ENCODE measurements at places on chromosomes 4 and X. TPM values are rescaled to one million over a fixed set of nuclear protein-coding genes. Genes with fewer than 3 reads are reported as not detected.
A peak's percentile ranks its signal among the peaks of the same experiment; 100 is the strongest.

BRCC3 gene
- total RNA-seq: 23.1 TPM

RPS6KA6 gene
- total RNA-seq: 0.96 TPM

ZXDA gene
- 1.3 TPM for total RNA-seq

HHIP gene
- not detected for total RNA-seq

DSPP gene
- total RNA-seq: not detected

CETN2 gene
- total RNA-seq: 32.4 TPM

DNA sequence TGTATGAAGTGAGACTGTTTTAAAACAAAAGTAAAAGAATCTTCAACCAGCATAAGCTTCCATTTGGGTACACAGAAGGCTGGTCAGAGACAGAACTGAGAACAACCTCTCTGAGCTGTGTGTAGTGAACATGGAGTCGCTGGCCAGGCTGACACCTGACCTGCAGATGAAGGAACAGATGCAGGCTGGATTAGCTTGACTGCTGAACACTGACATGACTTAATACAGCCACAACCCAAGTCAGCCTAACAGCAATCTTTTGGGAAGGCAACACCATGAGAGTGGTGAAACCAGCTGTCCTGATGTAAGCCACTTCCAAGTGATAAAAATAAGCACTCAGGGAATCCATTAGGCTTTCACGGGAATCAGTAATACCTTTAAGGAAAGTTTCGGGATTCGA lies 10.1 kb downstream of the SCARB2 start:
- ATAC-seq: no peak

- ATAC-seq: peak; percentile 95
Observed at GRCh38 chr4:56410247-56411062, 23.2 kb upstream of the AASDH start.

DNA sequence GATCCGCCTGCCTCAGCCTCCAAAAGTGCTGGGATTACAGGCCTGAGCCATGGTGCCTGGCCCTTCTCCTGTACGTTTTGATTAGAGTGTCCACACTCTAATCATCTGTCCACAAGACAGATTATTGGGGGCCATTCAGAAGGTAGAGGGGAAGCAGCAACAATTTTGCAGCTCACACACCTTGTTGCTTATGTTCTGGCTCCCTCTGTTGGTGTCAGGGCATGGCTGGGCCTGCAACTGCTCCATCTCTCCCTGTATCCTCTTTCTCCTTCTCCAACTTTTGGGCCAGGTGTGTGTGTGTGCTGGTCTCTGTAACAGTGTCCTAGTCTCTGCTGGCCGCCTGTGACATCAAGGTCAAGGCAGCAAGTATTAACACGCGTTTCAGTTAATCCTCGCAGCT lies 125.5 kb upstream of the MBNL3 start:
- no peak for ATAC-seq

DNA sequence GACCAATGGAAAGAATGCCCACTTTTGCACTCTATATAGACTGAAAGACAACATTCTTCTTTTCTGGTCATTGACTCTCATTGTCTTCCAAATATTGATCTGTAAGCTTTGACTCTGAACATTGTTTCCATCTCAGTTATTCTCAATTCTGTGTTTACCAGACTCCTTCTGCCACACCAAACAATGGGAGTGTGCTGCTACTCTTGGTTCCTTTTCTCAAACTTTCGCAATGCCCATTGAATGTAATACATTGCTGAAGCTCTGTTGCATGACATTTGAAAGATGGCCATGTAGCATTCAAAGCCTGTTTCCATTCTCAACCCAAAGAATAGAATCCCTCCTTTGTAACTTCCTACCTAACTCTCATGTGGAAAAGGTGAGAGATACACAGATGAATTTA lies 136.2 kb downstream of the BTC start:
- ATAC-seq: no peak

- ATAC-seq: peak; percentile 60
Observed at GRCh38 chr4:14752341-14753046, 249.8 kb upstream of the CPEB2 start.

GRCh38 chr4:17010426-17011087 lies 112.1 kb upstream of the LDB2 start:
- no peak for ATAC-seq

DNA sequence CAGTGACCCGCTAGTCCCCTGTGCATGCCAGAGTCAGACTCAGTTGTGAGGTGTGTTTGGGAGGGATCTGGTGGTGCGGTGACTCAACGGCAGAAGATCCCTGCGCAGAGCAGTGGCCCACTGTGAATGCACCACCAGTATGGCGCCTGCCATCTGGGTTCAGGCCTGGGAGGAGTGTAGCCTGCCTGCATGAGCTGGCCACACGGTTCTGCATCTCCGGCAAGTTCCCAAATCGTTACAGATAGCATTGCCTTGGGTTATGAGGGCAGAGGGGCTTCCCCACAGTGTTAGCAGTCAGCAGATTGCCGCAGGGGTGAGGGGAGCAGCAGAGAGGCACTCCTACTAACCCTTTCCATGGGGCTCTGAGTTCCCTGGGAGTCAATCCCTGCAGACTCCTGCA lies 629.6 kb downstream of the TLL1 start:
- ATAC-seq: no peak

DNA sequence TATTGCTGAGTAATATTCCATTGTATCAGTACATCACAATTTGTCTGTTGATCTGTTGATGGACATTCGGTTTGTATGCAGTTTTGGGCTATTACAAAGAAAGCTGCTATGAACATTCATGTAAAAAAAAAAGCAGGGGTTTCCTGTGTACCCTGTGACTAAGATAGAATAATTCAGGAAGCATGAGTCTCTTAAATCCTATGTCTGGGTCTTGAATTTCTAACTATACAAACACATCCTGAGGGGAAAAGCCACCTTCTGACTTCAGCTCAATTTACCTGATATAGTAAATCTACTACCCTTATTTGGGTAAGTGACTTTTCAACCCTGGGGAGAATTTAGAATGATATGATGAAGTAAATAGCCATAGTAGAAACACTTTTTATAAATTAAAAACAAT lies 94.6 kb upstream of the FUNDC1 start:
- no peak for ATAC-seq

Data from esophagus mucosa (tissue), 1 donor.